Stimulated activated CD4-positive, alpha-beta T cell treated with anti-CD3 and anti-CD28 coated beads, Interleukin-1b, Interleukin-23, amount 100 ng/mL, for 1 hour (primary cell): ENCODE measurements at places on chromosomes 16 and 17.

GRCh38 chr16:17222871-17223401 lies 247.8 kb downstream of the XYLT1 start:
- DNase-seq, result no peak

- no peak for DNase-seq
Measured at GRCh38 chr17:48229936-48230335, 122.4 kb downstream of the SNX11 start.

GRCh38 chr17:80058311-80058955 lies 22.0 kb downstream of the CCDC40 start:
- DNase-seq, result no peak

DNA sequence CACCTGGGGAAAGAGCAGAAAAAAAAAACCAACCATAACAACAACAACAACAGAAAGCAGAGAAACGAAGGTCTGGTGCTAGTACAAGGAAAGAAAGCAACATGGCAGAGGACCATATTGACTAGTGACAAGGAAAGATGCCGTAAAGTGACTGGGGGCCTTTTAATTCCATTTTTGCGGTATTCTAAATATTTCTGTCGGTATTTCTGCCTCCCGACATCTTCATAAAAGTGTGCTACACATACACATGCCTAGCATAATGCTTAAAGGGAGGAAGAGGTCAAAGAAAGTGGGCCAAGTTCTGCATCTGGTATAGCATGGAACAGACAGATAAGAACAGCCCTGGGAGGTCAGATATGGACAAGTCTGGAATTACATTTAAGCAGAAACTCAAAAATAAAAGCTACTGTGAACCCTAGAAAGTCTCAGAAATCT lies 19.5 kb upstream of the RNF43 start:
- DNase-seq, result no peak

DNA sequence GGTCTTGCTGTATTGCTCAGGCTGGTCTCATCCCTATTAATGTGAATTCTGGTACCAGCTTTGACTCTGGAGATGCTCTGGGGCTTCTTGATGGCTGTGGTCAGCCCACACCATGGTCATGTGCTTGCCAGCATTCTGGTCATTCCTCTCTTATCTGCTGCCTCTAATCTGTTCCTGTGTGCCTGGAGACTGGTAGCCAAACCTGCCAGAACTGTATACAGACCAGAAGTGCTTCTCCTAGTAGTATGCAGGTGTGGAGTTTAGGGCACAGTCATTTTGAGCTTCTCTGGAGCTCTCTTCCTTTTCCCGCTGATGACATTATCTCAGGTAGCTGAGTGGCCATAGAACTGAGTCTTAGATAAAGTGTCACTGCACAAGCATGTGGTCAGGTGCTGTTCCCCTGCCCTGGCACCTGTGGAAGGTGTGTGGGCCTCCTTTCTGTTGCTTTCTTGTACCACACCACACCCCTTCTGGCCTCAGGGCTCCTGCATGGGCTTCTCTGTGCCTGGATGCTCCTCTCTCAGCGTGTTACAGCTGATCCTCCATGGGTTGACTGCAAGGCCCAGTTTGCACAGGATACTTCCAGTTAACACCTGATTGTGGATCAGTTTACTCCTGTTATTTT lies 162.7 kb downstream of the SPECC1 start:
- no peak for DNase-seq

GRCh38 chr17:79815836-79816461 lies 19.1 kb upstream of the CBX8 start:
- no peak for DNase-seq

- no peak for DNase-seq
Measured at GRCh38 chr16:80346111-80346632, 194.6 kb upstream of the DYNLRB2 start.

- no peak for DNase-seq
Measured at GRCh38 chr17:74241431-74241830, 28.1 kb downstream of the TTYH2 start.

DNA sequence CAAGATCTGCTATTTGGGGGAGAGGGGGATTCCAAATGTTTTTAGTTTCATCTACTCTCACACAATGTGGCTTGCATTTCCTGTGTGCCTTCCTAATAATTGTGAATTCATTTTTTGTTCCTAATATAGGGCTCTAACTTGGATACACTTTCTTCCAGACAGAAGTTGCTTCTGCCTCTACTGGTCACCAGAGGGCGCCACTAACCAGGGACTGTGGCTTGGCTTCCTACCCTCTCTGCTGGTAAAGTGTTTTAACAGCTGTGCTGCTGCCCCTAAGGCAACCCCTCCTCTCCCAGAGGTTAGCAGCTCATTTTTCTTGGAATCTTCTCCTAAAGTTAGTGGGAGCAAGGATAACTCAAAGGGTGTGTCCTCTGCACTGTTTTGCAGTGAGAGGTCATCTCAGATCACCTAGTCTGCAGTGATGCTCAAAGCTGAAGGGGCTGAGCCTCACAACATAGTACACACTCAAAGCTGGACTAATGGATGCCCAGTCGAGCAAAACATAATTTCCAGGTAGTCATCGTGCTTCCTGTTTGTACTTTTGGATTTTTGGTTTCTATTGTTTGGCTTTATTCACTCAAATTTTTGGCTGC lies 5.0 kb upstream of the PRSS54 start:
- no peak for DNase-seq

DNA sequence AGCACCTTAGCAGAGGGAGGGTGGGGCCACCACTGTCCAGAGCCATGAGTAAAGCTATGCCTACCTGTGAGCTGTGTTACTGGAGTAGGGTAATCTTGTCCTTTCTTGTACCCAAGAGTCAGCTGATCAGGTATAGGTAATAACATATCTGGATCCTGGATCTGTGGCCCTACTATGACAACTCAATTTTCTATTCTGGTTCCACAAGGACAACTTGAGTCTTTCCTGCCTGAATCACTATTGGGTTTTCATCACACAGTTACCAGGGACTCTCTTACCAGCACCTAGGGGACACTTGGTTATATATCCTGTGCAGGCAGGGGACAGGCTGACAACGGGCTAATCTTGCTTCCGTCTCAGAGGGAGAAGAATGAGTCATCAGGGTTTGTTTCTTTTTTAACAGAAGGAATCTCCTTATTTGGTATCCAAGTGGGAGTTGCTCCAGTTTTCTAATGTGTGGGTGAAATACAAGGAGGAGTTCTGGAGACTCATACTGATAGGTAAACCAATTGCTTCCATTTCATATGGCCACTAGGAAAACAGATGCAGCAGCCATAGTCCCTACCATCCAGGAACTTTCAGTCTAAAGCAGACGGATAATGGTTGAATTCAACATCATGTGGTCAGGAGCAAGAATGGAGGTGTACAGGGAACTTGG lies 6.8 kb downstream of the ZNF267 start:
- no peak for DNase-seq

- no peak for DNase-seq
Measured at GRCh38 chr16:85262558-85263238, 150.4 kb upstream of the CIBAR2 start.

- no peak for DNase-seq
Measured at GRCh38 chr16:19410435-19411171, 7.1 kb upstream of the TMC5 start.

DNA sequence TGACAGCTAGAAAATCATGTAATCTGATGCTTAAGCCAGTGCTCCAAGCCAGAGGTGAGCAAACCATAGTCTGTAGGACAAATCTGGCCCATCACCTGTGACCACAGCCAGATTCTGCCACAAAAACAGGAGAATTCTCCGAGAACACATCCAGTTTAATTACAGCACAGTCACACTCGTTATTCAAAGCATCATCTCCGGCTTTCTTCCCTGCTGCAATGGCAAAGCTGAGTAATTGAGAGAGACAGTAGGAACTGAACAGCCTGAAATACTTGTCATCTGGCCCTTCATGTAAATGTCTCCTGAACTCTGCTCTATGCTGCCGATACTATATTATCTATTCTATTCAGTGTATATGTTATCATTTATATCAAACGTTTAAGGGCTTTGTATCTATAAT lies 121.4 kb upstream of the FOXF1 start:
- DNase-seq, result no peak

DNA sequence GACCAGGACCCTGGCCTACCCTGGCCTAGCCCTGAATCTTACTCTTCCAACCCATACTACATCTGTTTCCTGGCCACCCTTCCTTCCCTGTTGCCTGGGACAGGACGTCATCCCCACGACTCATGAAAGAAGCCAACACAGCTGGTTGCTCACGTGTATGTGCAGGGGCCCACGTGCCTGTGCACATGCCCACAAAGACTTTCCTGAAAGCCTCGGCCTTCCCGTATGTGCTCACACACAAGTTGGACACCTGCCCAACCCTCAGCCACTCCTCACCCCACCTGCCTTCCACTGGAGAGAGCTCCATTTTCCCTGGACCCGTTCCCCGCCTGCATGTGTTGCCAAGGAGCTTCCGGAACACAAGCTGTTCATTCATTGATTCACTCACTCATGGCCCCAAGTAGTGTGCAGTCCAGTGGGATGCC lies 7.0 kb downstream of the PLXDC1 start:
- no peak for DNase-seq

GRCh38 chr16:24493821-24494220 lies 45.5 kb upstream of the RBBP6 start:
- DNase-seq, result no peak

GRCh38 chr17:72122765-72123529 lies 2.1 kb downstream of the SOX9 start:
- no peak for DNase-seq

DNA sequence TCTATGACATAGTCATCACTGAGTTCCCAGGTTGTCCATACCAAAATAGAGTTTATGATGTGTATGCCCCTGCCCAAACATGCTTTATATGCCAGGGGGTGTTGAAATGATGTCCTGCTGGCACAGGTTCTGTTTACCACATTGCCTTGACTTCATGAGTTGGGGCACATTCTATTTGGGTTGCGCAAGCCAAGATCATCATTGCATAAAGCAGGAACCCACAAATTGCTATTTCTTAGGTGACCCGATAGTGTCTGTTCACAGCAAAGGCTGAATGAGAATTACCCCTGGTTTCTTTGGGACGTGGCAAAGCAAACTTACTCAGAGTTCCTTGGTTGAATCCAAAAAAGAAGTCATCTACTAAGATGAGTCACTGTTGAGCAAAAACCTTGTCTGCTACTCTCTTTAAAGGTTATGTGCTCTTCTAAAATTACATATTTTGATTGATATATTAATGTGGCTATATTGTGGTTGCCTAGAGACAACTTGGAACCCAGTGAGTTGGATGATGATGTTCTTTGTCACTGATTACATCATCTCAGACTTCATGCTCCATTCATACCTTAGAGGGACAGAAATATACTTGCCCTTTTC lies 912.6 kb upstream of the SOX9 start:
- no peak for DNase-seq

DNA sequence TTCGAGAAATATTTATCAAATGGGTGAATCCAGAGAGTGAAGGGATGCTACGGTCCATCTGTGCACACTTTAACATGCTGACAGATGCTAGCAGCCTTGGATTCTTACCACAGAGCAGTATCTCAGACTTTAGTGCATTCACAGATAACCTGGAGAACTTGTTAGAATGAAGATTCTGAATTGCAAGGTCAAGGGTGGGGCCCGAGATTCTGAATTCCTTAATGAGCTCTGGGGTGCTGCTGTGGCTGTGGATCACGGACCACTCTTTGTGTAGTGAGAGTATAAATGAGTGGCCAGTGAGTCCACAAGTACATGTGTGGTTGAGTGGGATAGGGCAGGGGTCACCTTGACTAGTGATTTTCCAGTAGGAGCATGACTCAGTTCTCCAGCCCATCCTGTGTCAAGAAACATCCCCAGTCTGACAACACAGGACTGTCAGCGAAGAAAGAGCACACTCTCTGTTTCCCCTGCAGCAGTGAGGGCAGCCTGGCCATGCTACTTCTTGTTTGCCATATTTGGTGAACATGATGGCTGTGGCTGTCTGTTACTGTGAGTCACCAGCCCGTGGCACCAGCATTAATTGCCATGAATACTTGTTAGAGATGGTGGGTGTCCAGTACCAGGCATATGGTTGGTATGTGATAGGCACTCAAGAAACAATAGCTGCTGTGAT lies 13.0 kb upstream of the SALL1 start:
- DNase-seq, result no peak

- DNase-seq, result peak; percentile 1
Measured at GRCh38 chr16:30184891-30185682, 1.7 kb downstream of the CORO1A start.

- DNase-seq, result no peak
Measured at GRCh38 chr16:10930755-10931093, 11.5 kb downstream of the DEXI start.

DNA sequence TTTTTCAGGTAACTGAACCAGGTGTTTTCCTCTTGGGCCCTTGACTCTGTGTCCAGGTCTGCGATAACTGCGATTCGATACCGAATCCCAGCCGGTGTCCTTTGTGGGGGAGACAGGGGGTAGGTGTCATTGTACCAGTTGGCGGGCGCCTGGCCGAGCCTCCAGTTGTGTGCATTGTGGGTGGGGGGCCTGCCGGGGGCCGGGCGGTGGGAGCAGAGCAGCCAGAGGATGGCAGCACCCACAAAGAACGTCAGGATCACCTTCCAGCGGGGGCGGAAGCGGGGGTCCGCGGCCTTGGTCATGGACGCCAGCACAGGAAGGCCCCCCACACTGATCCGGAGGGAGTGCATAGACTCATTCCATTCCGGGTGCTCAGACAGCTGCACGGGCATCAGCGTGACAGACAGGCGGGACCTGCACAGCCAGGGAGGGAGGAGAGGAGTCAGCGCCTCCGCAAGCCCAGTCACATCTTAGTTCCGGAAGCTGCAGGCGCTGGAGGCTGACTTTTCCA lies 12.3 kb downstream of the CANT1 start:
- no peak for DNase-seq

- DNase-seq, result peak; percentile 45
Measured at GRCh38 chr17:41695954-41696757, 7.5 kb downstream of the EIF1 start.
